ENCODE measurements at places on chromosomes 6 and 20.

DNA sequence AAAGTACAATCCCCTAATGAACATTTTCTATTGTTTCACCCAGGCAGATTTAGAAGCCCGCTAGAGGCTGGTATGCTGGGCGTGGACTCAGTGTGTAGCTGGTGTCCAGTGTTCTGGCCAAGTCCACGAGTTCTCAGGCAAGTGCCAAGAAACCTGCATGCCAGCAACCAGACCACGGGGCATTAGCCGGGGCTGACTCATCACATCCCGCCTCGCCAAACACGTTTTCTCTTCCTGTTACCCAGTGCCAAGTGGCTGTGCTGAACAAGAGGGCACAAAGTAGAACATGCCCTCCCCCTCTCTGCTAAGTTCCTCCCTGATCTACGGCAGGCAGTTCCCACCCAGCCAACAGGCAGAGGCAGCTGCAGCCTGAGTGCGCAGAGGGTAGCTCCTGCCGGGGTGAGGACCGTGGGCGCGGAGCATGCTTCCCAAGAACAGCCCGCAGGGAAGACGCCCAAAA is 29.6 kb downstream of the RAMACL start:
- peak; percentile 88 for DNase-seq

- DNase-seq = no peak
These were observed 42.9 kb downstream of the NHSL1 start for GRCh38 chr6:138456401-138456790.

DNA sequence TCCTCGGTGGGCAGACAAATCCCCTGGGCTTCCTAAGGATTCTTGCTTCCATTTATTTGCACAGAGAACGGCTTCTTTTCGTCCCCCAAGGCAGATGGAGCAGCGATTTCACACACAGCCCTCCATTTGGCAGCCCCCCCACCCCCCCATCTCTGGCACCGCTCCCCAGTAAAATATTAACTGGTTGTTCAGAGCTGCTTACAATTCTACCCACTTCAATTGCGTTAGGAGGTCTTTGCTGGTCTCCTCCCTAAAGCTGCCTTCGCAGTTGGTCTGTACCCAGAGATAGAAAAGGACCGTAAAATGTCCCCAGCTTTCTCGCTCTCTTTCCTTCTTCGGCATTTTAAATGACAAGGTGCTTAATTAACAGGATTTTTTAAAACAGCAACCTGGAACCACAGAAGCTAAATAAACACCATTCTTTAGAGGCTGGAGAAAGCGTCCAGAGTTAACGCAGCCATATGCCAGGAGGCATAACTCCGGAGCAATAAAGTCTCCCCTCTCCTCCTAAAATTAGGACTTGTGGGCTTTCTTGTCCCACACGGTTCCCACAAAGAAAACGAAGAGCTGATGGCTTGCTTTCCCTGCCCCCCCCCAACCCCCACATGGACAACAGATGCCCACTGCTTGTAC is 1.7 kb upstream of the ZMYND8 start:
- DNase-seq = no peak

DNA sequence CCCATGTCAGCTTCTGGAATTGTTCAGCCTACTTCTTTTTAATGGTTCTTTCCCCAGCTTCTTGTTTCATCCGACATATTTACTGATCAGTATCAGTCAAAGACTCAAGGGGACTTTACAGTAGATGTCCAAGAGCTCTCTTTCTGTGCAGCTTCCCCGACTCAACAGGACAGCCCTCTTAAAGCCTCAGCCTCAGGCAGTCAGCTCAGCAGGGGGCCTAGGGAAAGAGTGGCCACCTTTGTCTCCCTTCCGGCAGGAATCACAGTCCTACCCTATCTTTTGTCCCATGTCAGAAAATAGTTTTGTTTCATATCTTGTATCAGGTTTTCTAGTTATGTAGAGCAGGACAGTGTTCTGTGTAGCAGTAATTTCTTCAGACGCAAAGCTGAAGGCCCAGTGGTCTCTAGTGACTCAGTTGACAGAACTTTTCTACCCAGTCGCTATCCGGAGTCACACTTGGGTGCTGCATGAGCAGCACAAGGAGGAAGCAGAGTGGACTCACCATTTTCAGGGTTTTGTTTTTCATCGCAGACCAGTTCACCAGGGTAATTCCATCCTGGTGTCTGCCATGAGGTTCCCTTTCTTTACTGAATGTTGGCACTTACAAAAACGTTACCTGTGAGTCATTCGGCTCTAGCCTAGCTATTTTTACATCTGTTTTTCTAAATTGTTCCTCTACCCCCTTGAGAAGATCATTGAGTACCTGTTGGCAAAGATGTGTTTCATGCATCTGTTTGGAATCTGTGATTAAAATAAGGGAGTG is 47.7 kb downstream of the SPATA2 start:
- DNase-seq = no peak

DNA sequence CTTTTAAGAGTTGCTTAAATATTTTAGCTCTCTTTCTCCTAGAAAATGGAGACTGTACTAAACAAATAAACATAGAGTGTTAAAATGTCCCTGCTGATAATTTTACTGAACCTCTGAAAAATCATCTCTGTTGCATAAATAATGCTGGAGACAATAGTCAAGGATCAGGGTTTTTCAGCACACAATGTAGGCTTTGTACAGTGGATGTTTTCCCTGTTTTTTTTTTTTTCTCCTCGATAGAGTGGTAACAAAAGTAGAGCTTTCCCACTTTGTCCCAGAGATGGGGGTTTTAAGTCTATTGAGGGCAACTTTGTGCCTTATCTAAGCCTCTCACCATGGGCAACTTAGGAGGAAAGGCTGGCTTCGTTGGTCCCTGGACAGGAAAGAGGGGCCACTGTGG is 222.6 kb upstream of the HDDC2 start:
- DNase-seq = no peak

DNA sequence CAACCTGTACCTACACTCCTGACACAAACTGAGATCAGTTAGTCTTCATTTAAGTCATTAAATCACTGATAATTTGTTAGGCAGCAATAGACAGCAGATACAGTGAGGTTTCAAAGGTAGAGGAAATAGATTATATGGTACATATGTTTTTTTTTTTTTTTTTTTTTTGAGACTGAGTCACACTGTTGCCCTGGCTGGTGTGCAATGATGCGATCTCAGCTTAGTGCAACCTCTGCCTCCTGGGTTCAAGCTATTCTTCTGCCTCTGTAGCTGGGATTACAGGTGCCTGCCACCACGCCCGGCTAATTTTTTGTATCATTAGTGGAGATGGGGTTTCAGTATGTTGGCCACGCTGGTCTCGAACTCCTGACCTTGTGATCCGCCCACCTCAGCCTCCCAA is 38.2 kb upstream of the KIF13A start:
- DNase-seq = no peak

Data from mesenteric fat pad (tissue), 1 donor.